ENCODE measurements at places on chromosomes 11 and 22.

DNA sequence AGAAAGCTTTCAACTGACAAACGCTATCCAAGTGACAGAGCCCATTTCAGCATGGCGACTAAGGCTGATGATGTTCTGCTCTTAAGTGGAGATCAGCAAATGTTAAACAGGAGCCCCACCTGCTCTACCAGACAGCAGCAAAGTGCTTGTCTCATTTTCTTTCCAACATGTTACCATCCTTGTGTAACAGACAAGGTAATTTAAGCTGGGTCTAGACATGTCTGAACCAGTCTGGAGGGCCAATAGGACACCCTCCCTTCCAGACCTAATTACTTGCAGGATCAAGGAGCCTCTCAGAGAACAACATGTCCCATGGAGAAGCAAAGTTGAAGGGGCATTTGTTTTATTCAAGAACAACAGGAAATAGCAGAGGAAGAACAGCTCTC lies 3.9 kb upstream of the LMO2 start:
- DNase-seq = peak; percentile 89

GRCh38 chr11:117919781-117920221 lies 9.4 kb downstream of the TMPRSS13 start:
- DNase-seq = no peak

DNA sequence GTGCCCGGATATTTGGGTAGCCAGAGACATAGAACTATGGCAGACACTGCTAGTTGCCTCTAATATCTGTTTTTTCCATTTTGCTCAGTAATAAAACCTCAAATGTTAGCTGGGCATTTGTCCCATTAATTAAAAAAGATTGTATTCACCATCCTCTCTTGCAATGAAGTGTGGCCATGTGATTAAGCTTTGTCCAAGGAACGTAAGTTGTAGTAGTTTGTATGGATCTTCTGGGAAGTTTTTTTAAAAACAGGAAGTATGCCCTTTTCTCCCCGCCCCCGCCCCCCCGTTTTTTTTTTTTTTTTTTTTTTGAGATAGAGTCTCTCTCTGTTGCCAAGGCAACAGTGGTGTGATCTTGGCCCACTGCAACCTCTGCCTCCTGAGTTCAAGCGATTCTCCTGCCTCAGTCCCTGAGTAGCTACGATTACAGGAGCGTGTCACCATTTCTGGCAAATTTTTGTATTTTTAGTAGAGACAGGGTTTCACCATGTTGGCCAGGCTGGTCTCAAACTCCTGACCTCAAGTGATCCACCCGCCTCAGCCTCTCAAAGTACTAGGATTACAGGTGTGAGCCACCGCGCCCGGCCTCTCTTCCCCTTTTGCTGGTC lies 1.7 kb upstream of the TMEM135 start:
- DNase-seq = no peak

GRCh38 chr22:40024201-40025061 lies 29.7 kb downstream of the FAM83F start:
- DNase-seq = no peak

DNA sequence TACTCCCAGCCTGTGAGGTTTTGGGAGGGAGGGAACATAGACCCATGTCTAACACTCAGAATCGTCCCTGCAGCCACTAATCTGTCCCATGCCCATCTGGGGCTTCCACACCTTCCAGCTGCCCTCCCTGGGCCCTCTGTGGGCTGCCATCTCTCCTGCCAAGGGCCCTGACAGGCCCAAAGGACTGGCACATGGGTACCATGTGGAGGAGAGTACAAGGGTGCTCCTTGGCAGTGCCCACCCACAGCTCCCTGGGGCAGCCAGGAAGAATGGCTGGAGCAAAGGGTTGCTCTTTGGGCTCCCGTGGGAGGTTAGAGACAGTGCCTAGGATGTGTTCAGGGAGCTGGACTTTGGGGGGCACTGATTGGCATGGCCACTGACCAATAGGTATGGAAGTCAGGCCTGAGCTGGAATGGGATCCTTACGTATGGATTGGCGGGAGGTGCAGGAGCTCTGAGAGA lies 56.8 kb downstream of the CD82 start:
- DNase-seq = no peak

DNA sequence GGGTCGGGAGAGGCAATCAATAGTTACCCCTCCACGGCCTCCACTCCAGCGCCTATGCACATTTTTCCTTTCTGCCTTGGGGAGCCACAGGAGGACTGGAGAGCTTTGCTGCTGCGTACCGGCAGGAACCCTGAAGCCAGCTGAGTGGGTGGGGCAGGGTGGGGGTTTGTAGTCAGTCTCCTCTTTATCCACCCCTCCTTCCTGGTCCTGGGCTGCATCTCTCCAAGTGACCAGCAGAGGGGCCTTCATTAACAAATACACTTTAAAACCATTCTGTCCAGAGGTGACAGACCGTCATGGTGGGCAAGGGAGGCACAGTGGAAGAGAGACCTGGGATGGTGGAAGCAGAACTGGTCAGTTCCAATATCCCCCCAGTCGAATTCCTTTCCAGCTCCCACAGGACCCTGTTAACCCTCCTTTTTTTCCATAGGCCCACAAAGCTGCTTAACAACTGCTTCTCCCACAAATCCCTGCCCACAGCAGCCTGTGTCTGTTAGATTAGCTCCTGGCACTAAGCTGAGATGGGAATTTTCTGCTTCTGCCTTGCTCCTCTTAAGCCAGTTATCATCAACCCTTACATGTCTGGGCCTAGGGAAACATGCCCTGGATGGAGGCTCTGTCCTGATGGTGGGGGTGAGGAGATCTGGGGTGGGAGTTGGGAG lies 3.9 kb upstream of the ABCG4 start:
- no peak for DNase-seq

- no peak for DNase-seq
Measured at GRCh38 chr11:32902089-32902665, 9.6 kb downstream of the QSER1 start.

DNA sequence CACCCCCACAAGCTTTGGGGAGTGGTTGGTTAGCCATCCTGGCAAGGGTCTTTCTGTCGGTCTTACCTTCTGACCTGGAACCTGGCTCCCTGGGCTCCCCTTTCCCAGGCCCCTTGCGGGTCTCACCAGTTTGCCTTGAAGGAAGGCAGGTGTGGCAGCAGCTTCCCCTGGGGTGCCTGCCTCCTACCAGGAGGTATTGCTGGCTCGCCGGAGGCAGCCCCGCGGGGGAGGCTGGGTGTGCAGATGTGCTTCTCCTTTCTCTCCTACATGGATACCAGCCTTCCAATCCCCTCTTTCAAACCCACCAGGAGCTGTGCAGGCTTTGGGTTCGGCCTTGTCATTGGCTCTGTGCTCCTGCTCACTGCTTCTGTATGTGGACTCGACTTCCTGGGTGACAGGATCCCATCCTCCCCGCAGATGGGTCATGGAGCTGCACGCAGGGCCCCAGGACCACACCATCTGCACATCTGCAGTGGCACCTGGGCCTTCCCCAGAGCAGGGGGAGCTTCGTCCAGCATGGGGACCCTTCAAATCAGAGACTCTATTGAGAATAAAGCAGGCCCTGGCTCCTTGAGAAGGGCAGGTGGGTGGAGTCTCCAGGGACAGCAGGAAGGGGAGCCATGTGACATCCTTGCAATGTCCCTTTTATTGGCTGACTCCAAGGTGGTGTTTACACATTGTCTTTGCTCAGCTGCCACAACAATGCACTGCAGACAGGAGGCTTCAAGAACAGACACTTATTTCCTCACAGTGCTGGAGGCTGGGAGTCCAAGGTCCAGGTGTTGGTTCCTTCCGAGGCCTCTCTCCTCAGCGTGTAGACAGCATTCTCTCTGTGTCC lies 592.0 kb downstream of the BRD1 start:
- DNase-seq = no peak

GRCh38 chr22:26291940-26292666 lies 122.8 kb downstream of the SEZ6L start:
- DNase-seq = no peak

DNA sequence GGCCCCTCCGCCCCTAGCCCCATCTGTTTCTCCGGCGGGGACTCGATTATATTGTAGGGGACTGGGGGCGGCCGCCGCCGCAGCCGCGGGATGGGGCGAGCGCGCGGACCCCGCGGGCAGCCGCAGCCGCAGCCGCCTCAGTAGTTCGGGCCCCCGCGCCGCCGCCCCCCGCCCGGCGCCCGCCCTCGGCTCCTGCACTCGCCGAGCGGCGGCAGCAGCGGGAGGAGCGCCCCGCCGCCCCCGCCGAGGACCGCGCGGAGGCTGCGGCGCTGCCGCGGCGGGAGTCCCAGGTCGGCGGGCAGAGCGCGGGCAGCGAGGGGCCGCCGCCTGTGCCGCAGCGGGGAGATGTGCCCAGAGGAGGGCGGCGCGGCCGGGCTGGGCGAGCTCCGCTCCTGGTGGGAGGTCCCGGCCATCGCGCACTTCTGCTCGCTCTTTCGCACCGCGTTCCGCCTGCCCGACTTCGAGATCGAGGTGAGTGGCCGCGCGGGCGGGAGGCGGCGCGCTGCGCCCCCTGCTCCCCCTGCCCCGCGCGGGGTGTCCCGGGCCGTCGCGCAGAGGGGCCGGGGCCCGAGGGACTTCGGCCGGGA lies at the start of gene CECR2:
Gene CECR2, plus strand, starts transcription at position 22 of the 587 bp plus-strand sequence. Its CDS starts 324 bp downstream, at position 346.
- no peak for DNase-seq

DNA sequence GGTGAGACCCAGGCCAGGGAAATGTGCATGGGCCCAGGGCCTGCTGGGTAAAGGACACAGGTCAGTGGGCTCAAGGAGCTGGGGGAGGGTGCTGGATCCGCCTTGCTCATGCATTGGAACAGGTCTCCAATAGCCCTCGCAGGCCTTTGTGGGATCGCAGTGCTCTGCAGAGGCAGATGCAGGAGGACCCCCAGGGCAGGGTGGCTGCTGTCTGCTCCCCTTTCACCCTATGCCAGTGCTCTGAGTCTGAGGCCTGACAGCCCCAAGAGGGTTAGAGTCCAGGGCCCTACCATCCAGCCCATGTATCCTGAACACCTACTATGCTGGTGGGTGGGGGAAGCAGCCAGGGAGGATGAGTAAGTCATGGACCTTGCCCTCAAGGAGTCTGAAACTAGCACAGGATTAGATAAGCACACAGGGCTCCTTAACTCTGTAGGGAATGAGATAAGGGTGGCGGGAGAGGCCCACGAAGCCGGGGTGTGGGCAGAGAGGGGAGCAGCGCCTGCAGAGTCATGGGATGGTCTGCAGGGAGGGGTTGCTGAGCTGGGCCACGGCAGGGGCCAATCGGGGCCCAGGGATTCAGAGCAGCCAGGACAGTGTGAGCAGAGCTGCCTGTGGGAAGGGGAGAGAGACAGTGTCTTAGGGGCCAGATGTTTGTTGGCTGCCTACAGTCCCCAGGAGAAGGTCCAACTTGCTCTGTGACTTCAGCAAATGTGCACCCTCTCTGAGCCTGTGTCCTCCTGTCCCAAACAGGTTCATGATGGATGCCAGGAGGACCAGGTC lies 10.5 kb upstream of the EHD1 start:
- no peak for DNase-seq

DNA sequence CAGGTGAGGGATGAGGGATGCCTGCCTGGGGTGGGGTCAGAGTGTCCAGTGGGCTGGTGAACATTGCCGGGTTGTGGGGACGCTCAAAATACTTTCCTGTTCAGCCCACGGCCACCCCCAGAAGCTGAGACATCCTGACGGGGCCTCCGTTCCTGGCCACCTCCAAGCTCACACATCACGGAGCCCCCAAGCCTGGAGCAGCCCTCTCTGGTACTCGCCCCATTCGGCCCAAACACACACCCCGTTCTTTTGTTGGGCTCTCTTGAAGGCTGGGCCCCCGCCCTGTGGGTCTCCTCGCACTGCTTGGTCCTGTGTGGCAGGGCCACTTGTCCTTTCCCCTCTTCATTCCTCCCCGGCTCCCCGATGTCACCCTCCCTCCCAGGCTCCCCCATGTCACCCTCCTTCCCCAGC lies 442.6 kb downstream of the TBC1D22A start:
- DNase-seq = no peak

DNA sequence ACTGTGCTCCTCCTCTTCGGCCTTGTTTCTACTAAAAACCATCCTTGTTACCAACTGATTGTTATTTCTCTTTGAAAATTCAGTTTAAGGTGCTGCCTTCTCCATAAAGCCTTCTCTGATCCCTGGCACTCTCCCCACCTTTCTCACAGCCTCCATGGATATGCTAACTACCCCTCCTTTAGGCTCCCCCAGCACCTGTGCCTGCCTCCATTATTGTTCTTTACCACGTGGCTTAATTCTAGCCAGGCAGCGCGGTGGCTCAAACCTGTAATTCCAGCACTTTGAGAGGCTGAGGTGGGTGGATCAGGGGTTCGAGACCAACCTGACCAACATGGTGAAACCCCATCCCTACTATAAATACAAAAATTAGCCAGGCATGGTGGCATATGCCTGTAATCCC lies 96.3 kb downstream of the MRTFA start:
- DNase-seq = no peak

DNA sequence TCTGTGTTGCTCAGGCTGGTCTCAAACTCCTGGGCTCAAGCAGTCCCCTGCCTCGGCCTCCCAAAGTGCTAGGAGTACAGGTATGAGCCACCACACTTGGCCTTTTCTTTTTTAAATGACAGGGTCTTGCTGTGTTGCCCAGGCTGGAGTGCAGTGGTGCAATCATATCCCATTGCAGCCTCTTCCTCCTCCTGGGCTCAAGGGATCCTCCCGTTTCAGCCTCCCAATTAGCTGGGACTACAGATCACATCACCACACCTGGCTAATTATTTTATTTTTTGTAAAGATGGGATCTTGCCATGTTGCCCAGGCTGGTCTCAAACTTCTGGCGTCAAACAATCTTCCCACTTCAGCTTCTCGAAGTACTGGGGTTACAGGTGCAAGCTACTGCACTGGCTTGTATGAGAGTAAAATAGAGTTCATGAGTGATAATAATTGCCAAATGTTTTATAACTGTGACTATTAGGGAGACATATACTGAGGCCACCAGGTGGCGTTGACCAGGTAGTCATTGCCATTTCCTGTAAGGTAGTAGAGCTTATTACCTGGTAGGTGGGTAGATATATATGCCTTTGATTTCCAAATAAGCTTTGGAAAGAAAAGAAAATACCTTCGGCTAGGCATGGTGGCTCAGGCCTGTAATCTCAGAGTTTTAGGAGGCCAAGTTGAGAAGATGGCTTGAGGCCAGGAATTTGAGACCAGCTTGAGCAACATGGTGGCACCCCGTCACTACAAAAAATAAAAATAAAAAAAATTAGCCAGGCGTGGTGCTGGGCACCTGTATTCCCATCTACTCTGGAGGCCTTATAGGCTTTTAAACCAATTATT lies 5.4 kb downstream of the FDX1 start:
- no peak for DNase-seq

DNA sequence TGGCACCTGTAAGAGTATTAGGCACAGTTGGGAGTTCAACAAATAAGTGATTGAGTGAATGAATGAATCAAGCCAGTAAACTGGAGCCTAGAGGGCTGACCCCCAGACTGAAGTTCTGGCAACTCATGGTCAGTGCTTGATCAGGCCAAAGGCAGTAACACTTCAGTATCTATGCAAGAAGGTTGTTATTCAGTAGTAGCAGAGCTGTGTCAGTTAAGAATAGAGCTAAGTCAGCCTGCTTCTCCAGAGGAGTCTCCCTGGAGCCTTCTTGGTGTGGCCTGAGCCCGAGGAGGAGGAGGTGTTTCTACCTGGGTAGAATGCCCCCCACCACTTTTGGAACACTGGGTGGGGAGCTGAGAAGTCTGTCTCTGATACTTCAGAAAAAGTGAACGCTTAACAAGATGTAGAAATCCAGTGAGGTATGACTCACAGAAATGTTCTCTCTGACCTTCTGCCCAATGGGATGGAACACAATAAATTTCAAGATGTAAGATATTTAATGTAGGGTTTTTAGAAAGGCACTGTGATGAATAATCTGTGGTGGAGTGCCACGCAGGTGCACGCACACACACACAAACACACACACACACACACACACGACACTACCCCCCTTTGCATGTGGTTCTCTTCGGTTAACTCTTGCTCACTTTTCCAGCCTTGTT lies 219.9 kb downstream of the HIPK3 start:
- no peak for DNase-seq

- no peak for DNase-seq
Measured at GRCh38 chr22:48287031-48287430, 1524.6 kb downstream of the TBC1D22A start.
